Hematopoietic multipotent progenitor cell treated with erythropoietin and hydrocortisone succinate and interleukin-3 and kit ligand, for 15 days (in vitro differentiated cells): ENCODE measurements at places on chromosomes 1 and 21.

GRCh38 chr1:44406737-44407429 lies 1.8 kb downstream of the RNF220 start:
- DNase-seq = no peak

DNA sequence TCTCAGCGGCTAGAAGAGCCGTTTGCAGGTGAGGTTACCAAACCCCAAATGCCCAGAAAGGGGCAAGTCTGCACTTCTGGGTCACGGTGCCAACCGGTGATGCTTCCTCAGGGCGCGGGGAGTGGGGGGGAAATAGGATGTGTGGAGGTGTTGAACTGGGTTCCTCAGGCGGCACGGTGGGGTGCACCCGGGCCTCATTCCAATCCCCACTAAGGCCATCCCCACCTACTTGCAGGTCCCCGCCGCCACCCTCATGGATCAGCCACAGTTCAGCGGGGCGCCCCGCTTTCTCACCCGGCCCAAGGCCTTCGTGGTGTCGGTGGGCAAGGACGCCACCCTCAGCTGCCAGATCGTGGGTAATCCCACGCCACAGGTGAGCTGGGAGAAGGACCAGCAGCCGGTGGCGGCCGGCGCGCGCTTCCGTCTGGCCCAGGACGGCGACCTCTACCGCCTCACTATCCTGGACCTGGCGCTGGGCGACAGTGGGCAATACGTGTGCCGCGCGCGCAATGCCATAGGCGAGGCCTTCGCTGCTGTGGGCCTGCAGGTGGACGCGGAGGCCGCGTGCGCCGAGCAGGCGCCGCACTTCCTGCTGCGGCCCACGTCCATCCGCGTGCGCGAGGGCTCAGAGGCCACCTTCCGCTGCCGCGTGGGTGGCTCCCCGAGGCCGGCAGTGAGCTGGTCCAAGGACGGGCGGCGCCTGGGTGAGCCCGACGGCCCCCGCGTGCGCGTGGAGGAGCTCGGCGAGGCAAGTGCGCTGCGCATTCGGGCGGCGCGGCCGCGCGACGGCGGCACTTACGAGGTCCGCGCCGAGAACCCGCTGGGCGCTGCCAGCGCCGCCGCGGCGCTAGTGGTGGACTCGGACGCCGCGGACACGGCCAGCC lies 3.9 kb downstream of the OBSCN start:
- DNase-seq = no peak

DNA sequence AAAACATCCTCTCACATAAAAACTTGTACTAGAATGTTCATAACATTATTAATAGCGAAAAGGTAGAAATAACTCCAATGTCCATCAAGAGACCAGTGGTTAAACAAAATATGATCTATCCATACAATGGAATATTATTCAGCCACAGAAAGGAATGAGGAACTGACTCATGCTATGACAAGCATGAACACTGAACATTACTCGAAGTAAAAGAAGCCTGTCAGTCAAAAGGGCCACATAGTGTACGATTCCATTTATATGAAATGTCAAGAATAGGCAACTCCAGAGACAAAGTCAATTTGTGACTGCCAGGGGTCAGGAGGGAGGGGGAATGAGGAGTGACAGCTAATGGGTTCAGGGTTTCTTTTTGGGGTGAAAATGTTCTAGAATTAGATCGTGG lies 2.3 kb downstream of the VPS26C start:
- DNase-seq = no peak

GRCh38 chr1:212728606-212729005 lies 29.0 kb upstream of the BATF3 start:
- no peak for DNase-seq

GRCh38 chr1:234545517-234546386 lies 64.2 kb downstream of the IRF2BP2 start:
- DNase-seq = peak; percentile 58

GRCh38 chr1:65971547-65971946 lies 178.9 kb downstream of the PDE4B start:
- no peak for DNase-seq

GRCh38 chr21:25898671-25899070 lies 163.9 kb downstream of the GABPA start:
- DNase-seq = no peak

GRCh38 chr1:56248138-56248537 lies 331.2 kb downstream of the PLPP3 start:
- no peak for DNase-seq

- no peak for DNase-seq
These were observed 97.4 kb upstream of the GCLM start for GRCh38 chr1:94006604-94007003.

GRCh38 chr1:183291216-183291762 lies 105.2 kb downstream of the LAMC2 start:
- DNase-seq = no peak

- peak; percentile 37 for DNase-seq
These were observed 112.7 kb upstream of the JUN start for GRCh38 chr1:58896246-58897183.

DNA sequence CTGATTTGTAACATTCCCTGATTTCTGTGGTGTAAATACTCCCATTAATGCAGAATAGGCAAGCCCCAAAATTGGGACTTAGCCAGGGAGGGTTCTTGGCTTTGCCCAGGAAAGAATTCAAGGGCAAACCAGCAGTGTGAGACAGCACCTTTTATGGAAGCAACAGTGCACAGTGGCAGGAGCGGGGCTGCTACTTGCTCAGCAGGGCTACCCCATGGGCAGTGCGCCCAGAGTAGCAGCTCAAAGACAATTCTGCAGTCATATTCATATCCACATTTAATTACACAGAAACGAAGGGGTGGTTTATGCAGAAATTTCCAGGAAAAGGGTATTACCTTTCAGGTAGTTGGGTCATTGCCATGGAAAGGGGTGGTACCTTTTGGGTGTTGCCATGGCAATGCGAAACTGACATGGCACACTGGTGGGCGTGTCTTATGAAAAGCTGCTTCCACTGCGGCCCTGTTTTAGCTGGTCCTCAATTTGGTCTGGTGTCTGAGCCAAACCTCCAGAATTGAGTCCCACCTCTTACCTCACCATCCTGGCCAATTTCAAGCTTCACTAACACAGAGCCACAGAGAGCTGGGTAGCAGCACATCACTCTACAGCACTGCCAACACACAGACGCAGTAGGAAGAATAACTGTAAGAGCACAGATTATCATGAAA lies 35.9 kb downstream of the FHAD1 start:
- DNase-seq = no peak

DNA sequence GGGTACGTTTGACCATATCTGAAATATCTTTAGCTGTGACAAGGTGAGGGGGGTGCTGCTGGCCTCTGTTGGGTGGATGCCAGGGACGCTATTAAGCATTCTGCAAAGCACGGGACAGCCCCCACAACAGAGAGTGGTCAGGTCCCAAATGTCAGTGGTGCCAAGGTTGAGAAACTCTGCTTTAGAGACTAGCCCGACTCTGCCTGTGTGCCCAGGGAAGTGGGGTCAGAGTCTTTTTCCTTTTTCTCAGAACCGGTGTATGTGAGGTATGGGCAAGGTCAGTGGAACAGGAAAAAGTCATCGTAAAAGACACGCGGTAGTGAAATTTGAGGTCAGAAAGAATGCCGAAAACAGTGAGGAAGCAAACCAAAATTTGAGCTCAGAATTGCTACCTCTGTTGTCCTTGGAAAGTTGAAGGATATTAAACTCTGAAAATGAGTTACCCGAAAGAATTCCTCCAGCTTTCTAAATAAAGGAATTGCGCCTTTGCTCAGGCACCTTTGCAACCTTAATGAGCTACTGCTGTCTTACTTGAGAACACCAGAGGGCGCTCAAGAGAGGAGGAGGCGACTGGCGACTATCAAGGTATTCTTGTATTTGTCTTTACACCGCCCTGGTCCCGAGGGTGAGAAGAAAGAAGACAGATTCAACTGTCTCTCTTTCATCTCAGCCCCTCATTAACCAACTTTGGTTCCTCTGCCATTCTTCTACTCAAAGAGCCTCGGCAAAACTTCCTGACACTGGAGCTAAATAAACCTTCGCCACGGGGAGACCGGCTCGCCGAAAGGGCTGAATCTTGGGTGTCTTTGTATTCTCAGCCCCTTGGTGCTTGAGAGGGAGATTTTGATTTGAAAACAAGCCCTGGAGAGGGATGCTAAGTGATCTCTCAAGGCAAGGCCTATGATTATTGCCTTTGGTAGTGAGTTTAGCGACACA lies 85.4 kb upstream of the OLIG2 start:
- peak; percentile 70 for DNase-seq

- DNase-seq = no peak
These were observed 64.8 kb upstream of the GALNT2 start for GRCh38 chr1:230002164-230002803.
